ENCODE measurements at places on chromosomes 13 and 19. TPM values are rescaled to one million over a fixed set of nuclear protein-coding genes. Genes with fewer than 3 reads are reported as not detected.

The ZNF835 gene
- 0.42 TPM for total RNA-seq

The GFY gene
- total RNA-seq: not detected

The IGFL1 gene
- total RNA-seq: not detected

The CLDND2 gene
- 0.10 TPM for total RNA-seq

The ANKLE1 gene
- 0.94 TPM for total RNA-seq

The MAB21L1 gene
- not detected for total RNA-seq

The OXGR1 gene
- total RNA-seq: not detected

The CATSPERD gene
- not detected for total RNA-seq
